Progenitor cell of endocrine pancreas (in vitro differentiated cells): ENCODE measurements at places on chromosomes 16 and 17. TPM values are rescaled to one million over a fixed set of nuclear protein-coding genes. Genes with fewer than 3 reads are reported as not detected.

SDR42E1 gene
- 0.02 and 0.04 TPM in 2 replicates for total RNA-seq

OR1A1 gene
- not detected in 2 replicates for total RNA-seq

PRR11 gene
- total RNA-seq: 21.2 and 24.9 TPM in 2 replicates

SMPD3 gene
- 1.7 and 2.8 TPM in 2 replicates for total RNA-seq

PRSS33 gene
- total RNA-seq: 0.27 and 0.31 TPM in 2 replicates

RFWD3 gene
- 40.3 and 48.4 TPM in 2 replicates for total RNA-seq

VAT1L gene
- 0.67 and 1.1 TPM in 2 replicates for total RNA-seq

PRAC2 gene
- total RNA-seq: not detected in 2 replicates

NPIPA7 gene
- total RNA-seq: 10.3 and 11.4 TPM in 2 replicates

KCTD13 gene
- 31.4 and 34.7 TPM in 2 replicates for total RNA-seq

CACNG1 gene
- total RNA-seq: 0.22 TPM in 1 of 2 replicates, not detected in the other

LPO gene
- 0.16 TPM in 1 of 2 replicates, not detected in the other for total RNA-seq

MPP3 gene
- total RNA-seq: 12.6 and 13.2 TPM in 2 replicates

TPPP3 gene
- 17.5 and 26.8 TPM in 2 replicates for total RNA-seq
